Fibroblast of lung (primary cell): ENCODE measurements at places on chromosomes 5 and 9. TPM values are rescaled to one million over a fixed set of nuclear protein-coding genes. Genes with fewer than 3 reads are reported as not detected.

The SLC6A18 gene
- total RNA-seq, result not detected in 2 replicates

The IL17B gene
- total RNA-seq, result not detected in 2 replicates

The KCNT1 gene
- total RNA-seq, result not detected in 2 replicates

The SLC6A19 gene
- not detected in 2 replicates for total RNA-seq

The PCDHB15 gene
- total RNA-seq, result 0.77 and 1.8 TPM in 2 replicates

The PCDHB2 gene
- 1.8 and 4.6 TPM in 2 replicates for total RNA-seq

The SLC36A2 gene
- not detected in 2 replicates for total RNA-seq

The UBLCP1 gene
- 13.9 and 15.4 TPM in 2 replicates for total RNA-seq

The SLIT3 gene
- total RNA-seq, result 4.6 and 8.0 TPM in 2 replicates

The SLC6A7 gene
- total RNA-seq, result not detected in 2 replicates
